ENCODE measurements at places on chromosomes 2 and 18. TPM values are rescaled to one million over a fixed set of nuclear protein-coding genes. Genes with fewer than 3 reads are reported as not detected.
A peak's percentile ranks its signal among the peaks of the same experiment; 100 is the strongest.

GRCh38 chr2:120612471-120612870 is 123.2 kb upstream of the GLI2 start:
- DNase-seq = no peak

DNA sequence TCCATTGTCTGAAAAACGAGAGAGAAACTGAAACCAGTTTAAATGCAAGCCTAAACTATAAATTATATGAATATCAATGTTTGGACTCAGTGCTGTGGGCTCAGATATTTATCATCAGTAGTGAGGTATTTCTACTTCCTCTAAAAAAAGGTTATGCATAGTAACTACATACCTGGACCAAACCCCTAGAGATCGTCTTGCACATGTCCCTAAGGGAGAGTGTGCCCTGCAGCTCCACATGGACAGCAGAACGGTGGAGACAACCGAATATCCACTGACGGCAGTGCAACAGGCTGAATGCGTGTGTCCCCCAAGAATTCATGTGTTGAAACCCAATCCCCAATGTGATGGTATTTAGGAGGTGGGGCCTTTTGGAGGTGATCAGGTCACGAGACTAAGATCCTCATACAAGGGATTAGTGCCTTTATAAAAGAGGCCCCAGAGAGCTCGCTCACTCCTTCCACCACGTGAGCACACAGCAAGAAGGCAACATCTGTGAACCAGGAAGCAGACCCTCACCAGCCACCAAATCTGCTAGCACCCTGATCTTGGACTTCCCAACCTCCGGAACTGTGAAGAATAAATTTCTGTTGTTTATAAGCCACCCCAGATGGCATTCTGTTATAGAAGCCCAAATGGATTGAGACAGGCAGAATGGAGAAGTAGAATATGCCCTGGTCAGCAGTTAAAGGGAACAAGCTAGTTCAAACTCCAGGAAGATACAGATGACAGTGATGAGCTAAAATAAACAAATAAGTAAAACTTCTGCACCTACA is 208.4 kb downstream of the ANAPC1 start:
- DNase-seq = no peak

- DNase-seq = no peak
These were observed 143.6 kb downstream of the WDPCP start for GRCh38 chr2:63444565-63445288.

GRCh38 chr2:158513841-158514240 is 57.1 kb downstream of the PKP4 start:
- DNase-seq = no peak

- DNase-seq = no peak
These were observed 99.6 kb upstream of the RIOK3 start for GRCh38 chr18:23353459-23353858.

DNA sequence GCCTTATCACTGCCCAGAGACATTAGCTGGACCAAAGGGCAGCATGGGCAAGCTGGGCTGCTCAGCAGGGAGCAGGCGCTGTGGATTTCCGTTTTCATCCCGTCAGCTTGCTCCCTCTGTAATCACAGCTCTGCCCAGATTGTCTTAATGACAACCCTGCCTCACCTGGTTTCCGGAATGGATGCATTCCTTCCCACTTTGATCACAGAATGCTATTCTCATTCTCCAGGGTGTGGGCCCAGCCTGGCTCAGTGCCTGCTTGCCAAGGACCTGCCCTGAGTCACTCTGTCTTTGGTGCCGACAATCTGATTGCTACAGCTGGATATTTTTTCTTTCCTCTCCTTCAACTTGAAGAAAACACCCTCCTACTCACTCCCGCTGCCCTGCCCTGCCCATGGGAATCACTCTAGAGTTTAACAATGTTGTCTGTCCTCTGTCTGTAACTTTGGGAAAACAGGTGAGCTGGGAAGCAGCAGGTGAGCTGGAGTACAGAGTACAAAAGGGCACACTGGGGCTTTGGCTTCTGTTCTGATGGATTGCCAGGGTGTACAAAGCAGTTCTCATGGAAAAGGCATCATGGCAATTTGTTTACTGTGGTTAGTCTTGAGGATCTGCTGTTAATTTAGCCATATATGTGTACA is 27.2 kb upstream of the FAM136A start:
- DNase-seq = no peak

DNA sequence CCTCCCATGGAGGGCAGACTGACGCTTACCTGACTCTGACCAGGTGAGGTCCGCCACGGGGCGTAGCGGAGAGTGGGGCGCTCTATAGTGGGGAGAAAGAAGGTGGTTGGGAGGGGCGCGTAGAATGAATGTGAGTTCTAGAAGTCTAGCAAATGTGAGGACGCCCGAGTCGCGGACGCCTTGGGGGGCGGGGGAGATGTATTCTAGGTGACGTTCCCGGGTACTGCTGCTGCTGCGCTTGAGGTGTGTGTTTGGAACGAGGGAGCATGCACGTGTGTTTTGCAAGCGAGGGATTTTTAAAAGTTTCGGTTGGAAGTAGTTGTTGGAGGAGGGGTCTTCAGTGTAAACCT is 758 bp downstream of the RIF1 start:
- DNase-seq = peak; percentile 24

GRCh38 chr2:150599889-150600288 is 112.4 kb upstream of the RND3 start:
- DNase-seq = no peak

- DNase-seq = no peak
These were observed 30.9 kb upstream of the KCNE4 start for GRCh38 chr2:223020971-223021675.

- DNase-seq = peak; percentile 85
These were observed 43.0 kb upstream of the COL5A2 start for GRCh38 chr2:189222468-189223105.

DNA sequence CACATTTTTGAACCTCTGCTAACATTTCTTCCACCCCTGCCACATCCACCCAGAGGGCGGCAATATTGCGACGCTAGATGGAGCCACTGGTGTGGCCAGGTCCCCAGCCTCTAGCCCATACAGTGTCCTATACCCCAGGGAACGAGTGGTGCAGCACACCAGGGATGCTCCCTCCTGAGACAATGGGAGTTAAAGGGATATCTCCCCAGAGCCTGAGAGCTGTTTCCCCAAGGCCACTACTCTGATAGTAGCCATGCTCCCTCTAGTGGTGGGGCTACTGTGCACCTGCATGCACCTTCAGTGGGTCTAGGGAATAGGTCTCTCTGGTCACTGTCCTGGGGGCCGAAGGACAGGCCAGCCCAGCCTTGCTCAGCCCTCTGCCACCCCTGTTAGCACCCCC is 336.4 kb upstream of the FSHR start:
- DNase-seq = no peak

DNA sequence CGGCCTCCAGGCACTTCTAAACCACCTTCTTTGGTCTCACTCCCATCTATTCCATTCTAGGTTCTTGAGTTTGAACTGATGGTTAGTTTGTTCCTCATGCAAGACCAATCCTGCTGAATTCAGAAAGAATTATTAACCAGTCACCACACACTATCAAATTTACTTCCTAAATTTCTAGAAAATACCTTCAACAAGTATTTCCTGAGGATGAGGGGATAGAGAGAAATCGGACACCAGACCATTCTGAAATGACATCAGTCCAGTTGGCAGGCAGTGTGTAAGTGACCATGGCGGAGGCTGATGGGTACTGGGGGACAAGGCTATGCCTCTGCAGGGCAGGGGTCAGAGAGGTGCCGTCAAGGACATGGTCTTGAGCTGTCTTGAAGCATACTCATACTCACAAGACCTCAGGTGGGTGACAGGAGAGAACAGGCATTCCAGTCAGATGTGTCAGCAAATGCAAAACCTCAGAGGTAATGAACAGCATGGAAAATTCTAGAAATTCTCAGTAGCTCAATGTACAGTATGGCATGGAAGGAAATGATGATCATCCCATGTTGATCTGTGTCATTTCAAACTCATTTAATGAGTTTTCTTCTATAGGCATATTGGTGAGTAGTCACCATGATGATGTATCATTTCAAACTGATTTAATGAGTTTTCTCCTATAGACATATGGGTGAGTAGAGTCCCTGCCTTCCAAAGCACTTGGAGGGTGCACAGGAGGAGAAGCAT is 119.6 kb downstream of the DDX1 start:
- DNase-seq = no peak

Gene FAHD2A
- 27.1 TPM for total RNA-seq

Gene LRRTM4
- not detected for total RNA-seq

Gene SIX3
- total RNA-seq = not detected

Gene MC4R
- not detected for total RNA-seq

Gene CHRND
- total RNA-seq = 7.1 TPM

Gene PROKR1
- not detected for total RNA-seq

Gene CPS1
- 30.8 TPM for total RNA-seq

Gene SLC38A11
- not detected for total RNA-seq

Measured in LHCN-M2 (cell line).